B cell (primary cell): ENCODE measurements at places on chromosomes 4 and X.

GRCh38 chrX:57104406-57104805 lies 16.9 kb downstream of the SPIN2B start:
- DNase-seq, result no peak

GRCh38 chr4:152304220-152304619 lies 231.7 kb downstream of the FBXW7 start:
- DNase-seq, result no peak

DNA sequence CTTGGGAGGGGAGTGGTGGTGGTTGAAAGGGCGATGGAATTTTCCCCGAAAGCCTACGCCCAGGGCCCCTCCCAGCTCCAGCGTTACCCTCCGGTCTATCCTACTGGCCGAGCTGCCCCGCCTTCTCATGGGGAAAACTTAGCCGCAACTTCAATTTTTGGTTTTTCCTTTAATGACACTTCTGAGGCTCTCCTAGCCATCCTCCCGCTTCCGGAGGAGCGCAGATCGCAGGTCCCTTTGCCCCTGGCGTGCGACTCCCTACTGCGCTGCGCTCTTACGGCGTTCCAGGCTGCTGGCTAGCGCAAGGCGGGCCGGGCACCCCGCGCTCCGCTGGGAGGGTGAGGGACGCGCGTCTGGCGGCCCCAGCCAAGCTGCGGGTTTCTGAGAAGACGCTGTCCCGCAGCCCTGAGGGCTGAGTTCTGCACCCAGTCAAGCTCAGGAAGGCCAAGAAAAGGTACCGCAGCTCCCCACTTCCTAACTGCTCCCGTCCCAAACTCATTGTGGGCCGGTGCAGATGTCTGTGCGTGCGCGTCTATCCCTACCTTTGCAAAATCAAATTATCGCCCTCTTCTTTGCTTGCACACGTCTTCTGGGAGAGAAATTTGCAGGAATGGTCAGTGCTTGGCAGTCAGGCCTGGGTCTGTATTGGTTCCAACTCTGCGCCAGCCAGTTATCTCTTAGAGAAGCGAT lies 533 bp downstream of the IL15 start:
- no peak for DNase-seq

GRCh38 chr4:173448608-173449379 lies 49.9 kb upstream of the SCRG1 start:
- no peak for DNase-seq

DNA sequence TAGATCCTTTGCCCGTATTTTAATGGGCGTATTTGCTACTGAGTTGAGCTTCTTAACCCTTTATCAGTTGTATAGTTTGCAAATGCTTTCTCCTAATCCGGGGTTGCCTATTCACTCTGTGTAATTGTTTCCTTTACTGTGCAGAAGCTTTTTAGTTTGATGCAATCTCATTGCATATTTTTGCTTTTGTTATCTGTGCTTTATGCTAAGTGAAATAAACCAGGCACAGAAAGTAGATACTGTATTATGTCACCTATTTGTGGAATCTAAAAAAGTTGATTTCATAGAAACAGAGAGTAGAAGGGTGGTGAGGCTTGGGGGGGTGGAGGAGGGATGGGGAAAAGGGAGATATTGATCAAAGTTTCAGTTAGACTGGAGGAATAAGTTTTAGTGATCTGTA lies 17.7 kb downstream of the OGT start:
- no peak for DNase-seq

- DNase-seq, result no peak
Measured at GRCh38 chr4:25943805-25944204, 29.8 kb downstream of the SMIM20 start.

- DNase-seq, result peak; percentile 26
Measured at GRCh38 chr4:82797405-82798111, 1.0 kb downstream of the SCD5 start.

DNA sequence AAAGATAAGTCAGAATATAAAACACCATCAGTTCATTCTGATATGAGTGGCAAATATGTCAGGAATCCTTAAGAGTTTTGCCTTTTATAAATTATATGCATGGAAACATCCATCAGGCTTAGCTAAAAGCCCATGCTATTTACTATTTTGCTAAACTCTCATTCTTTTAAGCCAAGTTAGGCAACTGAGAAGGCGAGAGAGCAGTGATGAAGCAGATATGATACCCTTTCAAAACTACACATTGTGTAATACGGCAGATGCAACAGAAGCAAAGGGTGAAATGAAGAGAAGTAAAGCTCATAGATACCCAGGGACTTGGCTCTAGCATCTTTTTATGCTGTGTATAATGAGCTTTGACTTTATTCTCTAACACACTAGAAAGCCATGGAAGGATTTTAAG lies 95.8 kb downstream of the SLIT2 start:
- DNase-seq, result no peak

DNA sequence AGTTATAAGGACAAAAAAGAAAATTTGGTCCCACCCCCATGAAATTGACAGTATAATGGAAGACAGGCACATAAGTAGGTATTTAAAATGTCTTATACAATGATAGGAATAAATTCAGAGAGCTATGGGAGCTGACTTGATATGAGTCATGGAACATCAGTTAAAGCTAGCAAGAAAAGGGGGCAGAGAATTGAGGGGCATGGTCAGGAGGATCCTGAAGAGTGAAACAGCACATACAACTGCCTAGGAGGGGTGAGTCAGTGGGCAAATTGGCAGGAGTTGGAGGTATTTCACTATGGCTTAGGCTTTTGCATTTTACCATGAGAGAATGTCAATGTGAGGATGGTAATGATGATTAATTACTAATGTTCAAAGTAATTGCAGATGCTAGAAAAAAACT lies 95.4 kb upstream of the BANK1 start:
- no peak for DNase-seq

DNA sequence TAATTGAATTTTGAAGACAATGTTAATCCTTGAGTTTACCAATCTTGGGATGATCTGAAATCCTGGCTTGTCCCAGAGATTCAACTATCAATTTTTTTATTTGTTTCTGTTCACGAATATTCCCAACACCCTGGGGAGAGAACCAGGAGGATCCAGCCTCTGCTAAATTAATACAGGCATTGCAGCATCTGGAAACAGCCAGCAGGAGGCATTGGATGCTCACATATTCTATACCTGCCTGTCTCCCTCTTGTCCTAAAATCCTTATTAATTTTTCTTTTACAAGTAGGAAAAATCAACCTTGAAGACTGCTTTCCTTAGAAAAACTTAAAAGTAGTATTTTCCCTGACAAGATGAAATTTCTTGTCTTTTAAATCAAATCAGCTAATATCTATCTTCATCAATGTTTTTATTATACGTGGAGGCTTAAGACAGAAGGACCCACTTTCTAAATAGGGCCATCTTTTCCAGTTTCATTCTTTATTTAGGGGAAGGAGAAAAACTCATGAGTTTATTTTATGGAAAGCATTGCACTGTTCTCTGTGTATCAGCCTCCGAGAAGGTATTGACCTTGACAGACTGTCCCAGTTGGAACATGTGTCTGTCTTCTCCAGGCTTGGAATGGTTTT lies 102.4 kb downstream of the CLNK start:
- peak; percentile 60 for DNase-seq

GRCh38 chr4:16694173-16694883 lies 204.1 kb downstream of the LDB2 start:
- DNase-seq, result no peak

GRCh38 chr4:6282314-6282771 lies 12.7 kb downstream of the WFS1 start:
- no peak for DNase-seq

GRCh38 chr4:88643932-88644331 lies 51.7 kb downstream of the HERC3 start:
- no peak for DNase-seq

DNA sequence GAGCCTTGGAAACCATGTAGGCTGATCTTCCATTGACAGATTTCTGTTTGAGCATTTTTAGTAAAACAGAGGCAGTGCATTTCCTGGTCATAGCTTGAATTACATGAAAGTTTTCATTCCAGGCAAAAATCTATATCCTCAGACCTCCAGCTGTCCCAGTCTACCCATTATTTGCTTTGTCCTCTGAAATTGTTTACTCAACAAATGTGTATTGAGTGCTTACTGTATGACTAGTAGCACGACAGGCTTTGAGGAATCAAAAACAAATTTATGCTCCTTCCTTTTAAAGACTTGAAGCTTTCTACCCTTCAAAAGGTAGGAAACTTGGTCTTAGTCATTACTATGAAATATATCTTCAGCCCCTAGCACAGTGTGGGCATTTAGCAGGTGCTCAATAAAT lies 307.9 kb upstream of the IGFBP7 start:
- no peak for DNase-seq

- DNase-seq, result no peak
Measured at GRCh38 chrX:137432609-137433008, 133.3 kb upstream of the ZIC3 start.

DNA sequence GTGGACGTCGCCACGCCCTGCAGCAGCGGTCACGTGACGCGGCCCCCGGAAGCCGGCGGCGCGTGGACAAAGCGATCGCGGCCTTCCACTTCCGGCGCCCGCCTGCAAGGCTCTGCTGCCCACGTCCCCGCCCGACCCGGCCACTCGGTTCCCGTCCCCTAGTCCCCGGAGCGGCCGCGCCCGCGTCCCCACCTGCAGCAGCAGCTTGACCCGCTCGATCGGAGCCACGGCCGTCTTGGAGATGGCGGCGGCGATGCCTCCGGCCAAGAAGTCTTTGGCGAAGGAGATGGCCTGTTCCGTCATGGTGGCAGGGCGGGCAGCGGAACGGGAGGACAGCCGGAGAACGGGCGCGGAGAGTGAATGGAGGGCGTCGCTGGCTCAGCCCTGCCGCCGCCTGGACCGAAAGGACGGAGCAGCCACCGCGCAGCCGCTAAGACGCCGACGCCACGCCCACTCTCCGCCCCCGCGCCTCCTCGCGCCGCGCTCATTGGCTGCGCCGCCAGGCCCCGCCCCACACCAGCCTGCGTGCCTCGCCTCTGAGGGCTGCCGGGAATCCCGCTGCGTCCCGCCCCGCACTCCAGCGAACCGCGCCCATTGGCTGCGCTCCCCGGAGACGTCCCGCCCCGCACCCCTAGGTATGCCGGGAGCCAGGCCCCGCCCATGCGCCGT lies at the start of gene SLC25A6:
Gene SLC25A6 (minus strand): TSS at position 407 of the 669 bp plus-strand sequence. CDS start 104 bp downstream, at position 303.
- DNase-seq, result peak; percentile 99

- no peak for DNase-seq
Measured at GRCh38 chrX:74519870-74520269, 94.6 kb downstream of the RLIM start.

DNA sequence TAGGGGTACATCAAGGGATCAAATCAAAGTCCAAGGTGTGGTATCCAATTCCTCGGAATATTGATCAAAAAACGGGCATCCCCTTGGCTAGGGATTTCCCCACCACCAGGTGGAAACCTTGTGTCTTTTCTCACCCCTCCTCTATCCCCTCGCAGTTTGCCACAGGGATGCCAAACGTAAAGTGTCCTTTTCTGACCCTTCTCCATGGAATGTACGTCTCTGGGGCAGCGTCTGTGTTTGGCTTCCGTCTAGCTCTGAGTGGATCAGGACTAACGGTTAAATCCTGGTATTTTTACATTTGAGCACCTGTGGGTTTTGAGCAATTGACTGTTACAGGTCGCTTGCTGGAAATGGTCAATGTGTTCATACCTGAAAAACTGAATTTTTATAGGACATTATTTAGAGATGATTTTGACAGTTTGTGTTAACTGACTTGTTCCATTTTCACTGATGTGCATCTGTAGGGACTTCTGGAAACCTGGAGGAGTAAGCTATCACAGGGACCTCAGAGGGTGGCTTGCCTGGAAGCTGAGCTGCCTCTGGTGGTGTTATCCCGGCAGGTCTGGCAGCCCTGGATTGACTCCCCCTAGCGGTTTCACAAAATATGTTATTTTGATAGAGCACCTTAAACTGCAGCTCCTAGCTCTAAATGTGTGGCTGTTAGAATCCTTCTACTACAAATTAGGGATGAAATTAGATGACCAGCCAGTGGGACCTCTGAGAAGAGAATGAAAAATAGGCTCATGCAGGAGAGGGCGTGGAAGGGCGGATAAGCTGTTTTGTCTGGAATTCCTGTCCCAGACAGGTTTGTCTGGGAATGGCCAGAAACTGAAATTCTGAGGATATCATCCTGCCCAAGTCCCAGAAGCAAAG lies 8.8 kb upstream of the MGST2 start:
- peak; percentile 71 for DNase-seq

GRCh38 chr4:143391895-143392294 lies 55.2 kb downstream of the GAB1 start:
- no peak for DNase-seq

GRCh38 chrX:153686711-153687110 lies 1.0 kb upstream of the SLC6A8 start:
- DNase-seq, result no peak

DNA sequence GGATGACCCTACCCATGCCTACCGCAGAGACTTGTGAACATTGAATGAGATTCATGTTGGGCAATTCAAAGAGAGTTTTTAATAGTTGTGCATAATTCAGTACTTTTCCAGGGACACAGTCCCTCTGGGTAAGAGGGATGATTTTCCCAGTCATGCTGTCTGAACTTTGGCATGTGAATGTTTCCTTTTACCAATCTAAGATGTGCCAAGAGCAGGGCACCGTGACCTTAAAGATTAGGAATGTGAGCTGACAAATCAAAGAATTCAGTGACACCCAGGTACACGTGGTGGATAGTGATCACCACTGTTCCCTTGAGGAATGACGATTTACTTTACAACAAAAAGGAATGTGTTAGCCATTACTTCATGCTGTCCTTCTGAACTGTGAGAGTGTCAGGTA lies 515.6 kb downstream of the PPARGC1A start:
- DNase-seq, result no peak

DNA sequence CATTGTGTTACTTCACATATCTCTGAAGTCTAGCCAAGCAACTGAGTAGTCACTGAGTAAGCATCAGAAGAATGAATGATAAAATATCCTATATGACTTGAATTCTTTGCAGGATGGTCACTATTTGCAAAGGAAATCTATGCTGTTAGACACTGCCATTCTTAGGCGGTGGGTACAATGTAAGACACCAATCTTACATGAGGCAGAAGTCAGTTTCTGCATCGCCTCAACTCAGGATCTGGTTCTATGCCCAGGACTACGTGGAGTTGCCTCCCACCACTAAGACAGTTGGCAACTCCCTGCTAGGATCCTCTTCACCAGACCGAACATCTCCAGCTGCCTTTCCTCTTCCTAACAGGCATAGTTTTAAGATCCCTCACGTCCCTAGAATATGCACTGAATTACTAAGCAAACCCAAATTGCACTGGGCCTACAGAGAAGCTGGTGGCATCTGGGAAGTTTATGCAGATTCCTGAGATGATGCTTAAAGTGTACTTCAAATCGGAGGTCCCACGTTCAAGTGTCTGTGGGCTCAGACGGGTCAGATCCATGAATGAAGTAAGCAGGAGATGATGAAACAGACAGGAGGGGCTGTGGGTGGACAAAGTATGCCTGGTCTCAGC lies 45.6 kb downstream of the SEL1L3 start:
- no peak for DNase-seq

GRCh38 chrX:15789979-15790768 lies at the start of gene ZRSR2:
TSS of gene ZRSR2 (plus strand) at chrX:15790484. CDS start at chrX:15790496, 12 bp downstream.
- peak; percentile 89 for DNase-seq

GRCh38 chr4:123767806-123768205 lies 371.2 kb downstream of the SPRY1 start:
- no peak for DNase-seq

DNA sequence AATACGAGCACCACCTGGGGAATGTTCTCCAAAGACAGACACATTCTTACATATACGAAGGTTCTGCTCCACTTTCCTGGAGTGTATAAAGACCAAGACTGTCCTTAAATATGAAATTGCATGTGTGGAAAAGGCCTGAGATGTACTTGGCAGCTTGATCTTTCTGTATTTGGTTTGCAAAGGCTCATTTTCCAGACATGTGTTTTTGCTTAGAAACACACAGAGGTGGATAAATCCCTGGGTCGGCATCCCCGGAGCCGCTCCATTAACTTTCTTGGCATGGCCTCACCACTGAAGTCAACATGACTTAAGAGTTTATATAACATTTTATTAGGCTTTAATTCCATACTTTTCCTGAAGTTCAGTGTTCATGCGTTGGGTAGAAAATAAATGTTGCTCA lies 239.4 kb downstream of the LDB2 start:
- DNase-seq, result no peak
